ENCODE measurements at places on chromosomes 4 and X.

DNA sequence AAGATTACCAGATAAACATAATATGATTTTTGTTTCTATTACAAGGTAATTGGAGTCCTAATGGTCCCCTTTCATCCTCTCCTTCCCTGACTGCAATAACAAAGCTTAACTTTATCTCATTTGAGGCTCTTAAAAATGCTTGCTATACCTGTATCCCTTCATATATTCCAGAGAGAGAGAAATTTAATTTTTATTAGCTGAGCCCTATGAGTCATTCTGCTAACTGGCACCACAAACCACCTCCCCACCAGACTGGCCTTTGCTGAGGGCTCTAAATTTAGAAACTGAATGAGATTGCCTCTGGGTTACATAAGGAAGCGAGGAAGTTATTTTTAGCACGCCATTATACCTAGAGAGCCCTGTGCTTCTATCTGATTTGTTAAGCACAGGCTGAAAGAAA is 27.4 kb downstream of the CBLL2 start:
- no peak overlapping the region for H3K4me3 ChIP-seq
- peak; percentile 50 for DNase-seq
- H3K4me1 ChIP-seq = no peaks in the 10 kb centered on the region

DNA sequence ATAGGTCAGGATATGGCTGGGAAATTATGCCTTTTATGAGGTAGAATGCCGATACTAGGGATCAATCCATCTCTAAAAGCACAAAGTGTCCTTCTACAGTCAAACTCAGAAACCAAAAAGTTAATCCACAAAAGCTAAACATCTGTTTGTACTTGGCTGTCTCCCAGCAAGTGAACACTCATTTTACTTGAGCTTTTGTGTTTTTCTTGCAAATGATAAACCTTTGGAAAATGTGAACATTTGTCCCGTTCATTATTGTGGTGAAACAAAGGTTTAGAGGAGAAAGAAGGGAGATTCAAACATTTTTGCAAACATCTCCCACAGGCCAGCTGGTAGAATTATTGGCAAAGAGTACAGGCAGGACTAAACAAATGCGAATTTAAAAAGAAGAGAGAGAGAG is 300.6 kb upstream of the SPANXN1 start:
- DNase-seq = no peak
- H3K36me3 ChIP-seq = no peaks in the 10 kb centered on the region
- no peak overlapping the region for H3K4me3 ChIP-seq
- H3K27ac ChIP-seq = no peak overlapping the region
- no peaks in the 10 kb centered on the region for H3K27me3 ChIP-seq
- H3K4me1 ChIP-seq = no peaks in the 10 kb centered on the region

DNA sequence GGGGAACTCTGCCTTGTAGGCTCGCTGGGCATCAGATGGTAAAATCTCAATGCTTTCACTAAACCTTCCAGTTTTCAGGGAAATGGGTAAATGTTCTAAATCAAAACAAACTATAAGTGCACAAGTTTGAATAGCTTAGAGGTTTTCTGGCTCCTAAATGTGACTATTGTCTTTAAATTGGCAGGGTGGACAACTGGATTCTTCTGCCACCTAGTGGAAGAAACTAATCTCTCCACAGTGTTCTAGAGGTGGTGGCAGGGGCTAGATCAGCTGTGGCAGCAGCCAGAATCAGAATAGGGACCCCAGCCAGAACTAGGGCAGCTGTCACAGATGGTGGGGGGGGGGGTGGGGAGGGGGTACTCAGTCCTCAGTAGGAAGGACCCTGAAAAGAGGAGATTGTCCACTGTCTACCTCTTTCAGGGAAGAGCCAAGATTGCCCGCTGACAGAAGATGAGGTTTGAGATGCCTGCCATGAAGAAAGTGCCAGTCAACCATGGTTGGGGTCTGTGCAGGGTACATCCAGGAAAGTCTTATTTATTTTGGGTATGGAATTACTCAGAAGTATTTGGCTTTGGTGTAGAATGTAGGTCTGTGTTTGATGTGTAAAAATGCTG is 201.4 kb downstream of the CCNG2 start:
- DNase-seq = peak; percentile 51
- no peak overlapping the region for H3K4me3 ChIP-seq
- H3K36me3 ChIP-seq = no peaks in the 10 kb centered on the region
- H3K27ac ChIP-seq = no peak overlapping the region

DNA sequence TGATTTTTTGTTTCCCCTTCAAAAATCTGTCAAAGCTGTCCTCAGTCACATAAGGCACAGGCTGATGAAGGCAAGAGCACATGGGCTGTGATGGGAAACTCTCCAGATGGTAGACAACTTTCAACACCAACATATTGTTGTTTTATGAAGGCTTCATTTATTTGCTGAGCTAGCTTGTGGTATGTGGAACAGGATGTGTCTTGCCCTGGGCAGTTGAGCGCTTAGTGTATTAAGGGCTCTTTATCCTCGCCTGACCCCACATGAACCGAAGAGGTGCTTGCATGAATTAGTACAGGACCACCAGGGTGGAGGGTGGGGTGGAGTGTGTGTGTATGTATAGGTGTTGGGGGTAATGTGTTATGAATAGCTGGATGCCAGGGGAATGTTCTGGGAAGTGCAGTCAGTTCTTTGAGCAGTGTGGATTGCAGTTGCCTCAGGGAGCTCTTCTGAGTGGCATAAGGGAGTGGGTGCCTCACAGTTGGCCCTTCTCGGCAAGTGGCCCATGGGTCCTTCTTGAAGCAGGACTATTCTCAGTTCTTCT is 103.1 kb downstream of the PHEX start:
- no peaks in the 10 kb centered on the region for H3K36me3 ChIP-seq
- no peak overlapping the region for H3K27ac ChIP-seq
- H3K4me1 ChIP-seq = peaks cover 2% of the 10 kb centered on the region

DNA sequence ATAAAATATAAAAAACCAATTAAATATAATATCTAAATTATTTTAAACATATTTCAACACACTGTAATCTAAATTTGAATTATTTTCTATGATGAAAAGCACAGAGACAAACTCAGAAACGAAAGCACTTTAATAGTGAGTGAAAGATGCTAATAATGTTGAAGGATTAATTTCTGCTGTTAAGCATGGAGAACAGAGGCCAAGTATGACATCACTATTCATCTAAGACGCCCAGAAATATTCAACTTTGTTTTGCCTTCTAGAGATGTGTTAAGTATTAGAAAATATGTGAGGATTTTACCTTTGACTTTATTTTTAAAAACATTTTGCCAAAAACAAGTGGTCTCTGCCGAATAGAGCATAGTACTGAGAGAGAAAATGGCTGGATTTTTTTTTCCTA is 19.3 kb downstream of the ARHGEF6 start:
- no peaks in the 10 kb centered on the region for H3K27me3 ChIP-seq
- H3K4me3 ChIP-seq = no peak overlapping the region
- H3K27ac ChIP-seq = no peak overlapping the region
- H3K36me3 ChIP-seq = peaks cover 8% of the 10 kb centered on the region

DNA sequence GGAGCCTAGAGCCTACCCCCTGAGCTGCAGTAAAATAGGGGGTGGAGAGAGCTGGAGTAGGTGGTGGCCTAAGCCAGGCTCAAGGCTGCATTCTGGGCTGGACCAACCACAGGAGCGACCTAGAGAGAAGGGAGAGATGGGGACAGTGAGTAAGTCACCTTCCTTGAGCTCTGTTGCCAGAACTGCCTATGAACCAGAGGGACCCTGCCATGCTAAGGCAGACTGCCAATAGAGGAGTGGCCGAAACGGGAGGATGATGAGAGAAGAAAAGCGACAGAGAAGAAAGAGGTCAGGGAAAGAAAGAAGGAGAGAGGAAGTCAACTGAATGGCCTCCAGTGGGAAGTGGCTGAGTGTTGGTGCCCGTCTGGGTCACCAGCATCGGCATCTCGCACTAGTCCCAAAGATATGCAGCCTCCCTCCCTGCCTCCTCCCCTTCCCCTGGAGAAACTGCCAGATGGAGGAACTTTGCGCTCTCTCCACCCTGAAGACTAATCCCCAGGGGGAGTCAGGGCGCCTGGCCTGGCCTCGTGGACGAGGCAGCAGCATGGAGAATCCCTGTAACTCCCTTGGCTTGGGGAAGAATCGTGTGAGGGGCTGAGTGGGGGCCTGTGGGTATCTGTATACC is 28.8 kb downstream of the ELF4 start:
- H3K4me3 ChIP-seq = no peak overlapping the region
- H3K27ac ChIP-seq = peak overlapping the region; percentile 40
- H3K27me3 ChIP-seq = no peaks in the 10 kb centered on the region

GRCh38 chrX:109842611-109843010 is 109.6 kb upstream of the ACSL4 start:
- DNase-seq = no peak
- H3K4me3 ChIP-seq = no peak overlapping the region
- H3K36me3 ChIP-seq = no peaks in the 10 kb centered on the region
- H3K27me3 ChIP-seq = no peaks in the 10 kb centered on the region
- no peak overlapping the region for H3K27ac ChIP-seq
- H3K4me1 ChIP-seq = peaks cover 10% of the 10 kb centered on the region

- no peak overlapping the region for H3K27ac ChIP-seq
- no peaks in the 10 kb centered on the region for H3K4me1 ChIP-seq
- DNase-seq = no peak
- no peaks in the 10 kb centered on the region for H3K36me3 ChIP-seq
- no peak overlapping the region for H3K4me3 ChIP-seq
Observed at GRCh38 chrX:42978655-42979379, 200.9 kb upstream of the PPP1R2C start.

DNA sequence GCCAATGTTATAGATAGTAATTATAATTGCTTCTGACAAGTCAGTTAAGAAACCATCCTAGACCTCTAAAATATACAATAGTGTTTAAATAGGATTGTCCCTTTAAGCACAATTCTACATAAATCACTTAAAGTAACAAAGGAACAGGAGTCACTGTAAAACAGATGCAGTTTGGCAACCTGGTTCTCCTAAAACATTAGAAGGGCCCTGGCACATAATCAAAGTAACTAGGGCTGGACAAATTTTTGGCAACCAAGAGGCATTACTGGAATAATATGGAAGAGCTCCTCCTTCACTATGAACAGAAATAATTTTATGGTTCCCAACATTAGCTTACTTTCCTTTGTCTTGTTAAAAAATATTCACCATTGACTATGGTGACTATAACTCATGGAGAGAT is 75.0 kb upstream of the CCDC160 start:
- no peak for DNase-seq
- no peak overlapping the region for H3K27ac ChIP-seq
- no peaks in the 10 kb centered on the region for H3K27me3 ChIP-seq

- no peak overlapping the region for H3K27ac ChIP-seq
- no peaks in the 10 kb centered on the region for H3K36me3 ChIP-seq
- peak; percentile 40 for DNase-seq
- no peaks in the 10 kb centered on the region for H3K27me3 ChIP-seq
- H3K4me1 ChIP-seq = no peaks in the 10 kb centered on the region
Observed at GRCh38 chr4:187606581-187606980, 389.0 kb upstream of the ZFP42 start.

GRCh38 chrX:8147226-8147625 is 23.8 kb downstream of the VCX2 start:
- no peak overlapping the region for H3K27ac ChIP-seq
- DNase-seq = no peak
- H3K4me1 ChIP-seq = no peaks in the 10 kb centered on the region

- no peak overlapping the region for H3K4me3 ChIP-seq
- H3K27me3 ChIP-seq = no peaks in the 10 kb centered on the region
- H3K4me1 ChIP-seq = no peaks in the 10 kb centered on the region
- DNase-seq = no peak
- no peak overlapping the region for H3K27ac ChIP-seq
- no peaks in the 10 kb centered on the region for H3K36me3 ChIP-seq
Observed at GRCh38 chr4:45327544-45327943, 601.2 kb upstream of the GNPDA2 start.

DNA sequence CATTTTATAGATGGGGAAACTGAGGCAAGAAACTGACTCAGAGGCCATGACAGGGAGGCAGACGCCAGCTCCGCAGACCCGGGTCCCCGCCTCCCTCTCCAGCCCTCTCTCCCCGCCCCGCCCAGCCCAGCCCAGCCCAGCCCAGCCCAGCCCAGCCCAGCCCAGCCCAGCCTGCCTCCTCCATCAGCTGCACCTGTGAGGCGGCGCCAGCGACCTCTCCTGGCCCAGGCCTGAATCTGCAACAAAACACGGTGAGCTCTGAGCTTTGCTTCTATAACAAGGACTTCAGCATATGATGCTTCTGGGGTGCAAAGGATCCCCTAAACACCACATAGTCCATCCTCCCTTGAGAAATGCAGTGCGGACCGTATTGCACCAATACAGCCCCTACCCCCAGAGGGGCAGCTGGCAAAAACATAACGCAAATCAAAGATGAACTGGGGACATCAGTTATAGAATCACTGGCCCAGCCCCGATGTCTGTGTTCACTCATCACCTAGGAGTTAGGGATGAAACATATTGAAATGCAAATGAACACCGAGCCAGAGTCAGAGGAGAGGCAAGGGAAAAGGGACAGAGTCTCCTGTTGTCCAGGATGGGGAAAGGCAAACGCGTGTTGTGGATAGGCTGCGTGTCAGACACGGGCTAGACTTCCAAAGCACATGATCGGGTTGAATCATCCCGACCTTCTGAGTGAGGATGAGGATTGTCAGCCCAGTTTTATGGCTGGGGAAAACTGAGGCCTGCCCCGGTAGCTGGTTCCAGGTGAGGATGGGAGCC is 216.1 kb upstream of the PSAPL1 start:
- peaks cover 9% of the 10 kb centered on the region for H3K27me3 ChIP-seq
- no peak overlapping the region for H3K27ac ChIP-seq
- no peaks in the 10 kb centered on the region for H3K36me3 ChIP-seq
- peaks cover 76% of the 10 kb centered on the region for H3K4me1 ChIP-seq
- DNase-seq = peak; percentile 71

GRCh38 chr4:145609481-145610427 is 9.4 kb upstream of the MMAA start:
- H3K36me3 ChIP-seq = no peaks in the 10 kb centered on the region
- DNase-seq = peak; percentile 85
- no peak overlapping the region for H3K27ac ChIP-seq
- H3K4me3 ChIP-seq = no peak overlapping the region

GRCh38 chr4:38691251-38692008 is 27.4 kb downstream of the KLF3 start:
- H3K27ac ChIP-seq = no peak overlapping the region
- DNase-seq = no peak
- no peaks in the 10 kb centered on the region for H3K27me3 ChIP-seq
- no peaks in the 10 kb centered on the region for H3K4me1 ChIP-seq

GRCh38 chrX:140091125-140091886 is 126.0 kb upstream of the CXorf66 start:
- no peaks in the 10 kb centered on the region for H3K36me3 ChIP-seq
- H3K27ac ChIP-seq = no peak overlapping the region
- peak; percentile 27 for DNase-seq
- H3K4me3 ChIP-seq = no peak overlapping the region
- peaks cover 16% of the 10 kb centered on the region for H3K27me3 ChIP-seq
- no peaks in the 10 kb centered on the region for H3K4me1 ChIP-seq

DNA sequence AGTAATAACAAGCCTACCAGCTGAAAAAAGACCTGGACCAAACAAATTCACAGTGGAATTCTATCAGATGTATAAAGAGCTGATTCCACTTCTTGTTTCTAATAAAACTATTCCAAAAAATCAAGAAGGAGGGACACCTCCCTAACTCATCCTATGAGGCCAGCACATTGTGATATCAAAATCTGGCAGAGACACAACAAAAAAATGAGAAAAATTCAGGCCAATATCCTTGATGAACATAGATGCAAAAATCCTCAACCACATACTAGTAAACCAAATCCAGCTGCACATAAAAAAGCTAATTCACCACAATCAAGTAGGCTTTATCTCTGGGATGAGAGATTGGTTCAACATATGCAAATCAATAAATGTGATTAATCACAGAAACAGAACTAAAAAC is 147.9 kb upstream of the NEIL3 start:
- no peaks in the 10 kb centered on the region for H3K27me3 ChIP-seq
- H3K4me1 ChIP-seq = no peaks in the 10 kb centered on the region
- H3K36me3 ChIP-seq = no peaks in the 10 kb centered on the region
- no peak overlapping the region for H3K4me3 ChIP-seq
- H3K27ac ChIP-seq = no peak overlapping the region
- no peak for DNase-seq
